ENCODE measurements at places on chromosomes 3 and 15.

DNA sequence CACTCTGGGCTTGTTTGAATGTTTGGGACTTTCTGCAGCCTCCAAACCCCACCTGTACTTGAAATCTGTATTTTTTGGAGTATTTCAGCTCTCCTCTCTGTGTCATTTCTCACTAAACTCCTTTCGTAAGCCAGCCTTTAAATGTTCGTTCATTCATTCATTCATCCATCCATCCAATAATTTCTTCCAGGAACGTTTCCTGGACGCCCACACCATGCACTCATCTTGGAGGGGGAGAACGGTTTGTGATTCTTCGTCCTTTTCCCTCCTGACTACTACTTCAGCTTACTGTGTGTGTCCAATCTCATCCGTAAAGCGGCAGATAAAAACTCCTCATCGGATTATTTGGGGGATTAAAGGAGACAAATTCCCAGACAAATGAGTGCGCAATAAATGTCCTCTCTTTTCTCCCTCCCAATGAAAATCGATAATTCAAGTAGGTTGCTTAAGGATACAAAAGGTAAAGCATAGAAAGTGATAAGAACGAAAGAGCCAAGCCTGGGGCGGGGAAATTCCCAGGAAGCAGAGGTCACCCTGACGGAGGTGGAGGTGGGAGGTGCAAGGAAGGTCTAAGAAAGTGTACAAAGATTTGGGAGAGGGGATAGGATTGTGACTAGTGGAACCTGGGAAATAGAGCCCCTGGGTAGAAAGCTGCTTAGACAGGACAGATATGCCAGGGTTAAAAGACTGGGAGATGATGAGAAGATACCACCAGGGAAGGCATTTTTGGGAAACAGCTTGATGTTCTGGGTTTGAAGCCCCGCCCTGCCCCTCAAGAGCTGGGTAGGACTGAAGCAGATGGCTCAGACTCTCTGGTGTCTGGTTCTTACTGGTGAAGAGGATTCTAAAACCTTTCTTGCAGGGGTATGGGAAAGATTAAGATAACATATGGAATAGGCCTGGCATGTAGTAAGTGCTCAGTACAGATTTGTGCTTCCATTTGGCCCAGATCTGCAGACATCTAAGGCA is 896 bp upstream of the KLHL25 start:
- no peak for DNase-seq

GRCh38 chr3:30702828-30703397 is 96.5 kb downstream of the TGFBR2 start:
- DNase-seq: no peak

DNA sequence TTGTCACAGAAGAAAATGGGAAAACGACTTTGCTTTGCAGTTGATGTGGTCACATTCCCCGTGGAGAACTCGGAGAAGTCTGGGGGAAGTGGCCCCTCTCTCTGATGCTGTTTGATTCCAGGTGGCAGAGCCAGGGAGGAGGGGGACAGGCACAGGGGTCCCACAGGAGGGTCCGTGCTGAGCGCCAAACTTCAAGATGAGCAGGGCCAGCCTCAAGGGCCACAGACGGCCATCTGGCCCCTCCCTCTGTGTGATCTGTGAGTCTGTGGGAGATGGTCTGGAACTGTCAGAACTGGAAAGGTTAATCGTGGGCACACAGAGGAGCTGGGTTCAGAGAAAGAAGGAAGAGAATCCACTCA is 23.1 kb upstream of the CORO2B start:
- peak; percentile 23 for DNase-seq

- no peak for DNase-seq
Measured at GRCh38 chr3:1381647-1382036, 288.8 kb downstream of the CNTN6 start.

- DNase-seq: no peak
Measured at GRCh38 chr15:57314221-57314620, 62.1 kb upstream of the CGNL1 start.

DNA sequence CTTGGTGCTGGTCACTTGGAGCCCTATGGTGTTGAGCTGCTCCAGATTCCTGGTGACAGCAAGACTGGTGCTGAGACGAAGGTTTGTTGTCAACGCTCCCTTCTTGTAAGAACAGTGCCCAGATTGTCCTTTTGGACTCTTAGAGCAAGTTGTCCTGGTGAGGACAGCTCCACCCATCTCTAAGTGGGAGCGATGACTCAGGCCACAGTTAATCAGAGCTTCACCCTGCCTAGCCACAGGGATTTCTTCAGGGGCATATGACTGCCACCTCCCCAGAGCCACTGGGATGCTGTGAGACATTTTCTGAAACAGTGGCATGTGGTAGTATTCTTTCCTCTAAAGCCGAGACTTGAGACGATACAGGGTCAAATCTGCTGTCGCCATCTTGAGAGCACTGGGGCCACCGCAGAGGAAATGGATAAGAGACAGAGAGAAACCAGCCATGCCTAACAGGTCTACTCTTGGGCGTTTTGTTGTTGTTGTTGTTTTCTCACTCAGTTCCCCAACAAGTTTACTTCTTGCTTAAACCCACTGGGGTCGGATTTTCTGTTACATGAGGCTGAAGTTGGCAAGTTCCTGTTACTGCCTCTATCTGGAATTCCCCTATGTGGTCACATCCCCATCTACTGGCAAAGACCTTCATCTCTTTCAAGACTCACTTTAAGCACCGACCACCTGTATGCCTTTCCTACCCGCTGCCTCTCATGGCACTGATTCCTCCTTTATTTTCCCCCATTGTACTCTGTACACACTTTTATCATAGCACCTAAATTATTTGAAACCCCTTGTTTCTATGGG is 16.0 kb upstream of the PCOLCE2 start:
- no peak for DNase-seq

DNA sequence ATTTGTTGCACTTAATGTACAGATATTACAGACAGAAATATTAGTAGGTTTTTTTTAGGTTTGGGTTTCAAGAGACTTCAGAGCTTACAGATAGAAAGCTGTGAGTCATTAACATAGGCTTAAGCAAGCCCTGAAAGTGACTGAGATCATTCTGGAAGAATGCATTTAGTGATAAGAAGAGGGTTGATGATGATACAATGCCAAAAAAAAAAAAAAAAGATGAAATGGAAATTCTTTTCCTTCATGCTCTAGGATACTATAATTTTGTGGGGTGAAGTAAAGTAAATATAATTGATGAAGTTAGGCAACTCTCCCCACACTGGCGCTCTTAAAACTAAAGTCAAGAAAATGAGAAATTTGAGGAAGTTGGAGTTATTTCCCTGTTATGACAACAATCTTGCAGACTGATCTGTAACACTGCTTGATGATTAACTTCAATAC is 169.4 kb upstream of the ZNF385D start:
- no peak for DNase-seq

GRCh38 chr15:34154725-34155204 is 52.9 kb downstream of the PGBD4 start:
- DNase-seq: no peak

DNA sequence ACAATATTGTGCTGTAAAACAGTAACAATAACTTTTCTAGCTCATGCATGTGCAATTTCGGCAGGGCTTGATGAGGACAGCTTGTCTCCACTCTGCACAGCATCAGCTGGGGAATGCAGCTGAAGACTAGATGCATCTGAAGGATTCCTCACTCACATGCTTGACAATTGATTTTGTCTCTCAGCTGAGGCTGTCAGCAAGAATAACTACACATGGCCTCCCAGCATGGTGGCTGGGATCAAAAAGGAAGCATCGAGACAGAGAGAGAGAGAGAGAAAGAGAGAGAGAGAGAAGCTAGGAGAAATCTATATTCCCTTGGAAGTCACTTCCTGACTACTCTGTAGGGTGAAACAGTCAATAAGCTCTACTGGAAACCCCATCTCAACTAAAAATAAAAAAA is 487.1 kb downstream of the PLOD2 start:
- no peak for DNase-seq

- no peak for DNase-seq
Measured at GRCh38 chr15:71288348-71288955, 173.2 kb downstream of the THSD4 start.

DNA sequence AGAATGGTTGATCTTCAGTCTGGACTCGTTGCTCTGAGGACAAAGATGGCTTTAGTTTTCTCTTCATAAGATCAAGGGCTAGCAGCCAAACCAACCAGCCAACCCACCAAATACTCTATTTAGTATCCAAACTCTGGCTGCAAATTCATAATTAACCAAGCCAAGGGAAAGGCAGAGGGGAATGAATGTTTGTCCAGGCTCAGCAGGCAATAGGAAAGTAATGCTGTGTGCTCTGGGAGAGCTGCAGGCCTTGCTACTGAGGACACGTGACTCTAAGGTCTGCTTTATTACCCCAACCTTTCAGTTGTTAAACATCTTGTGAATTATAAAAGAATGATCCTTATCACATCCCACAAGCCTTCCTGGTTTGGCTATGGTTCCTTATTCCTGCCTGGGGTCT is 52.3 kb upstream of the GALNT15 start:
- no peak for DNase-seq

GRCh38 chr15:60682115-60682514 is 203.2 kb upstream of the ICE2 start:
- DNase-seq: no peak

- DNase-seq: no peak
Measured at GRCh38 chr3:158678687-158679086, 6.2 kb upstream of the LXN start.

DNA sequence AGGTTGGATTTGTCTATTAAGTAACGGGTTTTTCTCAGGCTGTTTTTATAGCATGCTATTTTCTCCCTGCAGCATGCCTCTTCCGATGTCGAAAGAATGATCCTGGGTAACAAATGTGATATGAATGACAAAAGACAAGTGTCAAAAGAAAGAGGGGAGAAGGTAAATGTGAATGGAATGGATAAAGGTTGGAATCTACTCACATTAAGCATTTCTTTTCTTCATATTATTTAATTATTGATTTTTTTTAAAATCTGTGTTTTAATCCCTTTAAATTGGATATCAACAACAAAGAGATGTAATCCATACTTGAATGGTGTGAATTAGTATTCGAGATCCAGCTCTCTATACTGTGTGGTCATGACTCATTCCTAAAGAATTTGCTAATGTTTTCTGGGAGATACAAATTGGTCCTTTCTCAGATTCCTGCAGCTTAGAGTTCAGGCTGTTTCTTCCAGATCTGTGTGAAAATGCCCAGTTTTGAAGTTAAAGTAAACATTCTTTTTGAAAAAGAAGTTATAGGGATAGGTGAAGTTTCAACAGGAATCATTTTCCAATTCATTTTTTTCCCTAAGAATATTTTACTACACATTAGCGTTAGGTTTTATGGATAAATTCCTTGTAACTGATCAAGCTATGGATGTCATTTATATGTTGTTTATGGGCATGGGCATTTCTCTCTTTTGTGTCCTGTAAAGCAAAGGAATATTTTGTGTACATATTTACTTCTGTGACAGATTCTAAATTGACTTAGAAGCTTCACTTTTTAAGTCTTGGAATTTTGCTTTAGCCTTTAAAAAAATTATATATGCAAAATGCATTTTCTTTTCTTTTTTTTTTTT is 20.8 kb upstream of the APH1B start:
- DNase-seq: no peak

DNA sequence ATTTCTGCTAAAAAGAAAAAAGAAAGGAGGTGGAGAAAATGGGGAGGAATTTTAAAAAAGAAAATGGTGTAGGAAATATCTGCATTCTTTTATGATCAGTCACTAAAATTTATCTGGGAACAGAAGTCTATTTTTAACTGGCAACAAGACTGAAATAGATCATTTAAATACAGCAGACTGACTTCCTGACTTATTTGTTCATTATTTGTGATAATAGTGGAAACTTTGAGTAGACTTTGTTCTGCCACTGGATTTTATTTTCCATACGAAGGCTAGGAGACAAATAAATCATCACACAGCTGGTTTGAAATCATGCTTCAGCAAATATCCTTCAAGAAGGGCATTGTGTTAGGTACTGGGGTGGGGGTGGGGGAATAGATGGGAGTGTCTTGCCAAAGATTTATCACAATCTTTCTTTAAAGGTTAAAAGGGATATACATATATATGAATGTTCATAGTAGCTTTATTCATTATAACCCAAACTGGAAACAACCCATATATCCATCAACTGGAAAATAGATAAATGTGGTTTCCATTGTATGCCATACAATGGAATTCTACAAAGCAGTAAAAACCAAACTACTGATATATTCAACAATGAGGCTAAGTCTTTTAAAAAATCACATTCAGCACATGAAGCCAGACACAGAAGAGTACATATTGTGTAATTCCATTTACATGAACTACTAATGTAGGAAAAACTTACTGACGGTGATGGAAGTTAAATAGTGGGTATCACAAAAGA is 4.7 kb upstream of the CLASP2 start:
- DNase-seq: no peak

GRCh38 chr15:70463453-70463834 is 299.9 kb downstream of the UACA start:
- DNase-seq: no peak

- DNase-seq: no peak
Measured at GRCh38 chr15:26628071-26628470, 144.8 kb downstream of the GABRB3 start.

DNA sequence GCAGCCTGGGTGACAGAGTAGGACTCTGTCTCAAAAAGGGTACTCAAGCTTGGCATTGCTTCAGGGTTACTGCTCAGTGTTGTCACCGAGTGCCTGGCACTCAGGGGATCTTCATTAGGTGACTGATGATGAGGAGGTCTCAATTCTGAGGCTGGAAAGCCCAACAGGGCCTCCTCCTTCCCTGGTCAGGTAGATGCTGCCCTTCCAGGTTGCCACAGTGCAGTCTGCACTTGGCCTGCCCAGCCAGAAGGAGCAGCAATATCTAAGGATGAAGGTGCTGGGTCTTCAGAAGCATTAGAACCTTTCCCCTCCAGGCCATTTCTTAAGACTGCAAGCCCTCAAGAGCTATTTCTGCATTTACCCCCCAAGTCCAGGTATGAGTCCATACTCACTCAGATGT is 42.0 kb downstream of the PGPEP1L start:
- DNase-seq: no peak

- no peak for DNase-seq
Measured at GRCh38 chr3:116586285-116586944, 123.2 kb upstream of the TUSC7 start.

GRCh38 chr3:29212789-29213433 is 68.0 kb upstream of the RBMS3 start:
- no peak for DNase-seq

DNA sequence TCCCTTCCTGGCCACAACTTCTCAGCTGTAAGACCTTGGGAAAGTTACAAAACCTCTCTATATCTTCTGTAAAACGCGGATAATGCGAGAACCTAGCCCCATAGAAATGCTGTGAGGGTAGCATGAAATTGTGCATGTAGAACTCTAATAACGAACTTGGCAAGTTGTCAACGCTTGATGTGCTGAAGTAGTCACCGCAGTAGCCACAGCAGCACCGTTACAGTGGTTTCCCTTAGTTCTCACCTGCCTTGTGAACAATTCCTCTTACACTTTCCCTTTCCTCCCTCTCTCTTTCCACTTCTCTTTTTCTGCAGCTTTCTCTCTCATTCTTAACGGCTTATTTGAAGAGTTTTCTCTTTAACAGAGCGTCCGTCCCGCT is 447 bp upstream of the SHQ1 start:
- DNase-seq: no peak

- DNase-seq: no peak
Measured at GRCh38 chr3:171753665-171754408, 56.4 kb downstream of the PLD1 start.

Measured in dorsolateral prefrontal cortex (tissue), 122 donors.